ENCODE measurements at places on chromosomes 11 and 22.

DNA sequence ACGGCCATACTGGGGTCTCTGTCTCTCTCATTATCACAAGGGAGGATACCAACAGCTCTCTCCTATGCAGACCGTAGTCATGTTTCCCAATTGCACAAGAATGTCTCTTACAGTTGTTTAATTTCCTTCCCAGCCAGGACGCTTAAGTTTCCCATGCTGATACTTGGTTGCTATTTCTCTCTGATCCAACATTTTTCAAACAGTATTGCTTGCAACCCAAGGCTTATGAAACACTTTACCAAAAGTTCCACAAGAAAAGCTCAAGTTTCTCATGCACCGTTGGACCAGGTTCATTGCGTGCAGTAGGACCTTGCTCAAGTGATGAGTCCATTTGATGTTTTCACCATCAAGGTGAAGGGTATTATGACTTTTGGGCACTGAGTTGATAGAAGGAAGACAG lies 46.6 kb downstream of the GGTLC2 start:
- no peak for DNase-seq

DNA sequence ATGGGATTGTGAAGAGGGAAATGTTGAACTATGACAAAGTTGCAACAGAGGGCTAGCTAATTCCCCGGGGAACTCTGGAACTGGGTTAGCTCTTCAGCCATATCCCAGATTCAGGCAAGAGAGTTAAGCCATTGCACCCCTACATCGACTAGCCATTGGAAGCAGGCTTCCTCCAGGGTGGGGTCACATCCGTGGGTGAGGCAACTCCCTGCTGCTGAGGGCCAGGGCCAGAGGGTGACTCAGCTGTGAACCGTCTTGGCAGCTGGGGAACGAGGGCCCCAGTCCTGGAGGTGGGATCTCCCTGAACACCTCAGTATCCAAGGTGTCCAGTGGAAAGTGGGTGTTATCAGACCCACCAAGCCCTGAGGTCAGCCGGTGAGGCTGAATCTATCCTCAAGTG lies 41.1 kb downstream of the RPS6KA4 start:
- DNase-seq = no peak

GRCh38 chr11:8757047-8757446 lies 74.5 kb downstream of the RPL27A start:
- no peak for DNase-seq

DNA sequence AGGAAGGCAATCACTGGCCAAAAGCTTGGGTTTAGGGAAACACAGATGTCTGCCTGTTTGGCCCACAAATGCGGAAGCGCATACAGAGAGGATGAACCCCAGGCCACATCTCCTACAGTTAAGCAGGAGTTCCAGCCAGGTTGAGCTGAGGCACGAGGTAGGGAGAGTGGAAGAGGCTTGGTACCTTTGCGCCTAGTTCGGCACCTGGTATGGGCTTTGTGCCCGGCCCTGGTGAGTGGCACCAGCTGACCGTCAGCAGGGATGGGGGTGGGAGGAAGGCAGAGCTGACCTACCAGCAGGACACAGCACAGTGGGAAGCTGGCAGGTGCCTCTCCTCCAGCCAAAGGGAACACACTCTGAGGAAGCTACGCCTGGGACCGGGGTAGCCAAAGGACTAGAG lies 57.6 kb downstream of the KCNC1 start:
- no peak for DNase-seq

DNA sequence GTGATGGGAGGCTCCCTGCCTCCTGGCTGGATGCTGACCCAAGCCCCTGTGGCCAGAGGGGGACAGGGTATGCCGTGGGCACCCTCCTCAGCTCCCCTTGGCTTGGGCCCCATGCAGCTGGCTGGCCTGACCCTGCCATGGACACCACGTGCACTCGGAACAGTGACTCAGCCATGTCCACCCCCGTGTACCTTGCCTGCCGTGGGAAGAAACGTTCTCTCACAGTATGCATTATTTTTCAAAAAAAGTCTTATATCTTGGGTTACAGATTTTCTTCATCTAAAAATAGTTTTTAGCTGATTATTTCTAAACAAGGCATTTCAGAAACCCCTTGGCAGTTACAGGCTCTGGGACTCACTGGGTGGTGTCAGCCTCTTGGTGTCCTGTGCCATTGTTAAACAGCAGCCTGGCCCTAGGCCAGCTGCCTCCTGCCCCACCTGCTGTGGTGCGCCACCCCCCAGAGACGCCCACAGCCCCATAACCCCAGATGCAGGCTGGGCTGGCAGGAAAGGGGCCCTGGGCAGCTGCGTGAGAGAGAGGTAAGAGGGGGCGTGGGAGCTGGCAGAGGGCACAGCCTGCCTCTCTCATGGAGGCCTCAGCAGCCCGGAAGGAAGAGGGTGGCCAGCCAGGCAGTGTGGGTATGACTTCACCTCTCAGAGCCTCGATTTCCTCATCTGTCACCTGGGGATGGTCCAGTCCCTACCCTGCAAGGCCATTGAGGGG lies 99.8 kb downstream of the MORC2 start:
- DNase-seq = no peak

GRCh38 chr11:57213342-57214097 lies 23.5 kb downstream of the APLNR start:
- peak; percentile 97 for DNase-seq

DNA sequence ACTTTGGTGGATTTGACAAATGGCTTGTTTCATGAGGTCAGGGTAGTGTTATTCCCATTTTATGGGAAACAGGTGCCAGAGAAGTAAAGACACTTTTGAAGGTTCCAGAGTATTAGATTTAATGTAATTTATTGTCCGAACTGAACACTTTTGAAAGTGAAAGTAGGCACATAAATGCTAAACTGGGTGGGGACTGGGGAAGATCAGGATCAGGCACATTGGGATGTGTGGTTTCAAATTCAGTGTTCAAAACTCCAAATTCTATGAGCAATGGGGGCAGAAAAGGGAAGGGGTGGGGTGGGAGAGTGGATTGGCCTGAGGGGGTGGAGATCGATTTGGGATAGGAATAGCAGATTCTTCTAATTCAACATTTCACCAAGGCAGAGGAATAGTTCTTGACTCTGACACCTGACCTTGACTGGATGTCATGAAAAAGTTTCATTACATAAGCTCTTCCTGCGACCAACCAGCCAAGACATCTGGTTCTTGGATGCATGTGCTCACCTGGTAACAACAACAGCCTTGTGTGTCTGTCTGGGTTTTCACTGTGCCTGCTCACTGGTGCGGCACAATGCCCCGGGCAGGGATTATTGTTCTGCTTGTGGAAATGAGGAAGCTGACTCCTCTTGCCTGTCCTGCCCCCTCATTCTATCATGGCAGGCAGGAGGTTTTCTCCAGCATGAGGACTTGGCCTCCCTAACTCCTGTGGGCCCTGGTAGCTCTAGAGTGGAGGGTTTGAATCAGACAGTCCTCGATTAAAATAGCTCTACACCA lies 10.8 kb downstream of the PPFIBP2 start:
- no peak for DNase-seq

DNA sequence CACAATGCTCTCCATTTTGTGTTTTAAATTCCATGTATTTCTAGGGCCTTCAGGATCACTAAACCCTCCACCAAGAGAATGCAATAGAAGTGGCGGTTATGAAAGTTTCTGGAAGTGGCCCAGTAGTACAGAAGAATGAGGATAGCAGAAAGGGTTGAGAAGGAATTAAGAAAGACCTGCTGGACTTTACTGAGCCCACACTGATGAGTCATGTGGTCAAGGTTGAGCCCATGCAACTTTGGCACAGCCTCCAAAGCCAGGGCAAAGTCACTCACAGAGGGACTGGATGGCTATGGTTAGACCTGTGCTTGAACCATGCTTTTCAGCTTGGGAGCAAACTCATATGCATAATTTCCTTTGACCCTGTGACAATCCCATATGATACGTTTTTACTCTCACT lies 102.9 kb upstream of the PLET1 start:
- no peak for DNase-seq

Data from mesendoderm (in vitro differentiated cells).